ENCODE measurements at places on chromosomes 5 and 9.

DNA sequence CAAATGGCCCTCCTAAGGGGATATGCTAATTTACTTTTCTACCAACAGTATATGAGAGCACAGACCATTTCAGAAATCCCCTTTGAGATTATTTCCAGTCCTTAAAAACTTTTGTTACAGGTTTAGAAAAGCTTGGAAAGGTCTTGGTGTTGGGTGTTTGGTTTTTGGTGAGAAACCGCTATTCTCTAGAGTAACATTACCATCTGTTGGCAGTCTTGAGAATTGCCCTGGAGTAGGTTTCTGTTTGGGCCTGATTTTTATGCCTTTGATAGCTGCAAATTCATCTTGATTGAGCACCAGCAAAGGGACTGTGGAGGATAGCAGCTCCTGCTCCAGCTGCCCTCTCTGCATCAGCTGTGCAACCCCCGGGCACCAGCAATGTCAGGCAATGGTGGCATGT, 8.0 kb downstream of the NUDT2 start:
- DNase-seq: no peak

- no peak for DNase-seq
Measured at GRCh38 chr5:1390861-1391600, 46.1 kb upstream of the CLPTM1L start.

DNA sequence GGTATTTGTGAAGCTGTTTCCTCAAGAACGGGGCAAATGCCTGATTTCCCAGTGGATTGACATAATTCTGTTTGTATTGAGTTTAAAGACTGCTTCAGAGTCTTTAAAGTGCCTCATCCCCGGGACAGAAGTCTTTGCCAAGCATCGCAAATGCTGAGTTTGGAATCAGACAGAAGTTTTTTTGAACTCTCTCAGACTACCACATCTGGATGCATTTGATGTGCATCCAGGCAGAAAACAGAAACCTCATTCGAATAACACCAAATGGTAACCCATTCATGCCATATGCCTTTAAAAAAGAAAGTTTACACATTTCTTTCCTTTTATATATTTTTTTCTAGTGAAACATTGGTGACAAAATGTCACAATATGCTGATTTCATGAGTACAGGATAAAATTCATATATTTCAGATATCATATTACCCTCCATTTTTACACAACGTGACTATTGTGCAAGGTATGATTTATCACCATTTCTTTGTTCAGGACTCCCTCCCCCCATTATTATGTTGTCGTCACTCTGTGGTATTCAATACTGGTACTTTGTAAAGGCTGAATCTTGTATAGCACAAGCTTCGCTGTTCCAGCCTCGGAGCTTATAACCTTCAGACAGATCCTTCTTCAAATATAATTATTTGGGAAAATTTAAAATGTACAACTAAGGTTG, 91.1 kb downstream of the ZNF608 start:
- no peak for DNase-seq

- no peak for DNase-seq
Measured at GRCh38 chr5:177081859-177082258, 4.9 kb upstream of the FGFR4 start.

DNA sequence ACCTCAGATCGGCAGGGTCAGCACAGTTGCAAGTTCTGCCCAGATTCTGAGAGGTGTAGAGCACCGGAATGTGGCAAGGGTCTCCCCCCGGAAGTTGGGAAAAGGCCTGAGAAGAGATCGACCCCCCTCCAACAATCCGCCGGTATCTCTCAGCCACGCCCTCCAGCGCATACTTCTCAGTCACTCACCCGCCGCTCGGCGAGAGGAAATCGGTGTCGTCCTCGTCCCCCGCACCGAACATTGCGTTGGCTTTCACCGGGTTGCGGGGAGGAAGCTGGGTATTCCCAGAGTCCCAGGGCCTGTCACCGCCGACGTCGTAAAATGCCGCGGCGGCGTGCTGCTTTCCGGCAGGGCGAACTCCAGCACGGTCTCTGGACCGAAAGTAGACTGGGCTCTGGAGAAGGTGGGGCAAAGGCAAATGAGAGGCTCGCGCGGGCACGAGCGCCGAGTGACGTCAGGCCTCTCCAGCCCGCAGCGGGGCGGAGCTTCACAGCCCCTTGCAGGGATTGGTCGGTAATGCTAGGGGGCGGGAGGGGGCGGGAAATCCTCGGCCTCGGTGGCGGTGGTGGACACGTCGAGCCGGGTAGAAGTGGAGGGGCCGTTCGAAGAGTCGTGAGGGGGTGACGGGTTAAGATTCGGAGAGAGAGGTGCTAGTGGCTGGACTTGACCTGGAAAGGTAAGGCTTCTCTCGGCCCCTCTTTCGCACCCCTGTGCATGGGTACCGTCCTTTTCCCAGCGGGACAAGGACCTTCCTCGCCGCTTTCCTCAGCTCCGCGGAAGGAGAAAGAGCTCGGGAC, at the start of the genes FKBP15 and SLC31A1:
TSS of gene FKBP15 (minus strand) at position 275 of the 797 bp plus-strand sequence. CDS start at position 241, 34 bp downstream.
TSS of gene SLC31A1 (plus strand) at position 542 of the 797 bp plus-strand sequence. CDS start 34,605 bp downstream, outside the sequence.
- peak; percentile 98 for DNase-seq

- no peak for DNase-seq
Measured at GRCh38 chr9:121942866-121943382, 150.2 kb downstream of the TTLL11 start.

- no peak for DNase-seq
Measured at GRCh38 chr5:112646139-112646936, 91.3 kb upstream of the APC start.

GRCh38 chr9:68843239-68843638, 138.2 kb downstream of the PIP5K1B start:
- no peak for DNase-seq

- DNase-seq: no peak
Measured at GRCh38 chr9:125746774-125747052, 460 bp upstream of the PBX3 start.

GRCh38 chr9:104842698-104843097, 78.8 kb downstream of the NIPSNAP3B start:
- DNase-seq: no peak

DNA sequence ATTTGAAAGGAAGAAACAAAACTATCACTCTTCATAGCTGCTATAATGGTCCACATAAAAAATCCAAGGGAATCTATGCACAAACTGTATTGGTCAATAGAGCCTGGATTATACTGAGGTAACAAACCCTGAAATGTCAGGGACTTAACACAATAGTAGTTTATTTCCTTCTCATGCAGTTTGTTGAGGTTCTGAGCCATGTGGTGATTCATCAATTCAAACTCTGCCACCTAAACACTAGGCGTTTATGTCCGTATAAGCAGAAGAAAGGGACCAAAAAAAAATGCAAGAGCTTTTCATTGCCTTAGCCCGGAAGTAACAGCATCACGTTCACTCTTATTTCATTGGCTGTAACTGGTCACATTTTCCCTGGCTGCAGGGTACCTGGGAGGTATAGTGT, 464.7 kb downstream of the ZSWIM6 start:
- no peak for DNase-seq
